ENCODE measurements at places on chromosomes 1 and 21.

GRCh38 chr1:17709981-17710380 lies 45.2 kb upstream of the ACTL8 start:
- no peak for DNase-seq

- DNase-seq: no peak
These were observed 29.8 kb downstream of the PARP1 start for GRCh38 chr1:226378071-226378470.

GRCh38 chr1:194103516-194104246 lies 917.3 kb upstream of the B3GALT2 start:
- DNase-seq: no peak

GRCh38 chr1:51439895-51440294 lies 79.2 kb downstream of the EPS15 start:
- DNase-seq: no peak

GRCh38 chr1:219085988-219086387 lies 87.7 kb upstream of the LYPLAL1 start:
- DNase-seq: no peak

GRCh38 chr1:2796890-2797740 lies 4.4 kb downstream of the TTC34 start:
- no peak for DNase-seq

DNA sequence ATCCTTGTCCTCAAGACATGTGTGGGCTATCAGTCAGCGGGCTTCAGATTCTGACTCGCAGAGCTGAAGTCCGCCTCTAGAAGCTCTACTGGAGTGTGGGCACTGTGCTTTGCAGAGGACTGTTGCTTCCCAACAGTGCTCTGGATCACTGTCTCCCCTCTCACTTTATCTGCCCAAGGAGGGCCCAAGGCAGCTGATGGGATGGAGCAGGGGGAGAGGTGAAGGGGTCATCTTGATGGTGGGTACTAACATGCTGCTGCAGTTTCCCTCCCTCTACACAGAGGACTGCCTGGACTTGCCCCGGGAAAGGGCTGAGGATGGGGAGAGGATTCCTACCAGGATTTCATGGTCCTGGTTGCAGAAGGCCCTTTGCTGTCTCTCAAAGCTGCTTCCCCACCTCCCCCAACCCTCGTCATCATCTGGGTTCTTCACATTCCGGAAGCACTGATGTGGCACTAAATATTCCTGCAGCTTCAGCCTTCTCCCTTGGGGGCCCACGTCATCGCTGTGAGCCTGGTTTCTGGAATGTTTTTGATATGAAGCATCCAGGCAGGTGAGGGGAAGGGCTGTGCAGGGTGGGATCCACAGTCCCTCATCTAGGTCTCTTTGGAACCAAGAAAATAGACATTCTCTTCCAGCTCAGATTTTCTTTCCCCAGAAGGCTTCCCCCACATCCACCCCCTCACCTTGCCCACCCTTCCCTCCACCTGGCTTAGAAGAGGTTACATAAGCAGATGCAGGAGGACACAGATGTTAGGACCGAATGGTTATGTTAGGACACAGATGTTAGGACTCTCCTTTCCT lies 23.2 kb downstream of the NUAK2 start:
- no peak for DNase-seq

DNA sequence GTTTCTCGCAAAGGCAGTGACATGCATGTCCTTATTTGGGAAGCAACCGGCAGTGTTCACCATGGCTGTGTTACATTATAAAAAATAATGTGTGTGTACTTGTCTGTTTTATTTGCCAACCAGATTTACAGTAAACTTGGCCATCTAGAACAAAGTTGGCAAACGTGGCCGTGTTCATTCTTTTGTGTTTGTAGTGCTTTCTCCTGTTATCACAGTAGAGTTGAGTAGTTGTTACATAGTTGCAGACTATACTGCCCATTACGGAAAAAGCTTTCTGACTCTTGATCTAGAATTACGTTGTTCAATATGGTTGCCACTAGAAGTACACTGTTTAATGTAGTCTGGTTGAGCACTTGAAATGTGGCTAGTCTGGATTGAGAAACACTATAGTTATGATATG lies 19.4 kb downstream of the SOAT1 start:
- no peak for DNase-seq

- DNase-seq: no peak
These were observed 40.7 kb downstream of the AHDC1 start for GRCh38 chr1:27563341-27563590.

GRCh38 chr21:41681939-41682718 lies 84.7 kb downstream of the RIPK4 start:
- no peak for DNase-seq

- peak; percentile 75 for DNase-seq
These were observed at the start of gene GPR157 for GRCh38 chr1:9128520-9129265. TSS of gene GPR157 (minus strand) at chr1:9129102. CDS start at chr1:9129027, 75 bp downstream.

Data from Ammon's horn (tissue), 1 donor.